ENCODE measurements at places on chromosomes 7 and 10.

DNA sequence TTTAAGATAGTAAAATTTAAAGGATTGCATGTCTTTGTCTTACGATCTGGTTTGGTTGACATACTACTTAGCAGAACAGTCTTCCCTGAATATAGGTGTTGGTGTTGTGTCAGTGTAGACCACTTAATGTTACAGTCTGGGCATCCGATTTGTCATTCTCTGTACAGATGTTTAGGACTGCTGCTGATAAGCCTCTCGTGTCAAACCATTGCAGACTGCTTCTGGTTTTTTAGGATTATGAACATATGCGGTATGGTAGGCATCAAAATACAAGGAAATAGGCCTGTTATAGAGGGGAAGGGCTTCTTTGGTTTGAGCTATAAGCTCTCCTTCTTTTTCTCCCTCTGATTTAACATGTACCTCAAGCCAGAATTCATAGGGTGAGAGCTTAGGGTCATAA, 7.4 kb downstream of the CYP3A43 start:
- DNase-seq = no peak

DNA sequence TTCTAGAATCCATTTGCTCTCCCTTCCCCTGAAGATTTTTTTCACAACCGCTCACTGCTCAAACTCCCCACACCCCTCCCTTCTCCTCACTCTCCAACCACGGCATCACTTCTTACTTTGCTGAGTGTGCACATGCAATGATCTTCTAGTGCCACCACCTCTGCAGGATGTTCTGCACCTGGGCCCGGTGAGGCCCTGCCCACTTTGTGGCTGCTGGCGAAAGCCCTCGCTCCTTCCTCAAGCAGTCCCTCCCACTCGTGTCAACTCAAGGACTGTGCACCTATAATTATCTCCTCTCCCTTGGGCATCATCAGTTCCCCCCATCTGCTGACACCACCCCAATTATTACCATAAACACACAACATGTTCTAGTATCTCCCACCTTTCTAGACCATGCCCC, 91.0 kb upstream of the LANCL2 start:
- DNase-seq = no peak

DNA sequence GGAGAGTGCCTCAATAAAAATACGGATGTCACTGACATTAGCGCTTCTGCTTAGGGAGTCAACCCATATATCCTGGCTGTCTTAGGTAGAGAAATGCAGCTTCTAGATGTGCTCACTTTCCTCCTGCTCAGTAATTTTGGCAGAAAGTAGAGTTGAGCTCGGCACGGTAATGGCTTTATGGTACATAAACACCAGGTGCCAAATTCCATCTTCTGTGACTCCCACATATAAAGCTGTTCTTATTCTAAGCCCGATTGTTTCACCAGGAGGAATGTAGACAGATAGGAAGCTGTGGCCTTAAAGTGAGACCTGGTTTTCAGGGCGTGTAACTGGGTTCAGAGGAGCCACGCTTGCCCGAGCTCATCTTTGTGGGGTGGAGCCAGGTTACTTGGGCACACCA, 143.7 kb downstream of the CREB5 start:
- no peak for DNase-seq

- DNase-seq = no peak
These were observed 206.6 kb downstream of the TNS3 start for GRCh38 chr7:47375121-47375938.

GRCh38 chr7:44819292-44819691, 22.8 kb downstream of the PPIA start:
- no peak for DNase-seq

DNA sequence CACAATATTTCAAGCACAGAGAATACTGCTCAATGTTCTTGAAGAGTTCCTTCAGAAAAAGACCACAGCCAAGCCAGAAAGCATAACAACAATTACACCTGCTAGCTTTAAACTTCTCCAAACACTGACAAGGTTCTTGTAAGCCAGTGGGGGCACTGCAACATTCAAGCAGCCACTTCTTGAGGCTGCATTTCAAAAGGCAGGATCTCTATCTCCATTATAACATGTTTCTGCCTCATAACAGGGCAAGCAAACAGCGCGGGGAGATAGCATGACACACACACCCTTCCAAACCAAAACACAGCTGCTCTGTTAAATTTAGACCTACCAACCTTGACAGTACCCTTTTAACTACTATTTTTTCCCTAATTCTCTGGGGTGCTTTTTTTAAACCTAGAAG, 30.8 kb downstream of the CHCHD3 start:
- no peak for DNase-seq

GRCh38 chr10:79243181-79244067, 103.8 kb upstream of the PPIF start:
- no peak for DNase-seq

DNA sequence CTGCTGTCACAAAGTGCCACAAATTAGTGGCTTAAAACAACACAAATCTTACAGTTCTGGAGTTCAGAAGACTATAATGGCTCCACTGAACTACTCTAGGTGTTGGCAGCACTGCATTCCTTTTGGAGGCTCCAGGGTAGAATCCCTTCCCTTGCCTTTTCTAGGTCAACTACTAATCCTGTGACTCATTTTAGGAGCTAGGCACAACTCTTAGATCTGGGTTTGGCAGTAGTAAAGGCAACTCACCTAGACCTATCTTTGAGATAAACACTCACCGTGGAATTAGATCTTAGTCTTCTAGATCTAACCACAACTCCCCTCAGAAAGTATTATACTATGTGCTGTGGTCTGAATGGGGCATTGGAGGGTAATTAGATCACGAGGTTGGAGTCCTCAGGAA, 60.4 kb downstream of the ANKIB1 start:
- DNase-seq = no peak

DNA sequence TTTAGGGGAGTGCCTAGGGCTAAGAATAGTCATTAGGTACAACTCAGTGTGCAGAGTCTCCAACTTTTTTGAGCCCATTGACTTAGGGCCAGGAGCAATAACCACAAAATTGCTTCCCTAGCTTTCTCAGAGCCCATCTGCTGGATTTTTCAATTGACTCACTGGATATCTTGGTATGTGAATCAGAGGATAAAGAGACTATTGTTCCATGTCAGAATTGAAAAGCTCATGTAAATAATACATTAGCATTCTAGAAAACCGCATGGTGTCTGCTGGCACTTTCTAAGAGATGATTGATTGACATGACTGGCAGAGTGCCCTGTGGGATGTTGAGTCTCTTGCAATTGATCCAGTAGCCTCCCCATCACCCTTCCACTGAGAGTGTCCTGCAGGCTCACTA, 246.2 kb downstream of the CCDC7 start:
- no peak for DNase-seq

DNA sequence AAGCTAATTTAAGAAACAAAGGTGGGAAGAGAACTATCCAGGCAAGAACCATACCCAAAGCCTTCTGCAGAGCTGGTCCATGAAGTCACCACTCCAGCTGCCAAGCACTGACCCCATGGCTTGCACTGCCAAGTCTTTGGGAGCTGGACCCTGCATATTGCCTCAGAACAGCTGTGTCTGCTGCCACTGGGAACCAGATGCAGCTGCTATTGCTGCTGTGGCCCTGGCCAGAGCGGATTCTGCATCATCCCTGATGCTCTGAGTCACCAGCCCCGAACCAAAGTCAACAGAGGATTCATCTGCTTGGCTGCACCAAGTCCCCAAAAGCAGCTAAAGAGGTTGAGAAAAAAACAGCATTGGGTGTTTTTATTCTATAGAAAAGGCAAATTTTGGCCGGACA, 39.2 kb upstream of the GSAP start:
- no peak for DNase-seq

- DNase-seq = no peak
These were observed 58.3 kb downstream of the IKZF1 start for GRCh38 chr7:50362712-50363282.

- DNase-seq = no peak
These were observed 253.0 kb upstream of the KLF6 start for GRCh38 chr10:4038000-4038399.

- no peak for DNase-seq
These were observed 2.1 kb upstream of the HOXA1 start for GRCh38 chr7:27097686-27098577.

DNA sequence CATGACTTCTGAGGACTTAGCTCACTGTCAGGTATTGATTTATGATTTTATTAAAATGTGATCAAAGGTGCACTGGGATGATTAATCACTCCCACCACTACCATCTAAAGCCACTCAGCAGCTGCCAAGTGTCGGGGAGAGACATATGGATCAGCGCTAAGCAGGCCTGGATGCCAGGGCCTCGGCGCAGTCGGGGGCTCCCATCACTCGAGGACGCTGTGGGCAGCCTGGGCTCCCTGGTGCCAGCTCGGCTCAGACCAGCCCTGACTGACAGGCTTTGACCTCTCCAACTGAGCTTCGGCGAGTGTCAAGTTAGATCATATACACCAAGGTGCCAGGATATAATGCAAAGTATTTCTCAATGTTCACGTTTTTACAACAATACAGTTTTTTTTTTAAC, 267.7 kb downstream of the ACTR3B start:
- no peak for DNase-seq

DNA sequence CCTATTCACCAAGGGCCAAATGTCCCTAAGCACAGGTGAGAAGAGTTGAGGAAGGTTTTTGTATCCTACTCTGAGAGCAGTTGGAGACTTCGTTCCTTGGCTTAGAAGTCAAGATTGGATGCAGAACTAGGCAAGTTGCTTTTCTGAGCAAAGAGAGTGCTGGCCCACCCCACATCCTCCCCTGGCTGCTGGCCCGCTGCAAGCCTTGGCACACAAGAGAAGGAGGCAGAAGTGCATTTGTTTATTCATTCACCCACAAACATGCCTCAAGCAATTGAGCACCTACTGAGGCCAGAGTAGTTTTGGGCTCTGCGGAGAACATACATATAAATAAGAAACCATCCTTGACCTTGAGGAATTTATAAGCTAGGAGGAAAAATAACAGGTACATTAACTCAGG, 318.9 kb downstream of the KCNMA1 start:
- no peak for DNase-seq

DNA sequence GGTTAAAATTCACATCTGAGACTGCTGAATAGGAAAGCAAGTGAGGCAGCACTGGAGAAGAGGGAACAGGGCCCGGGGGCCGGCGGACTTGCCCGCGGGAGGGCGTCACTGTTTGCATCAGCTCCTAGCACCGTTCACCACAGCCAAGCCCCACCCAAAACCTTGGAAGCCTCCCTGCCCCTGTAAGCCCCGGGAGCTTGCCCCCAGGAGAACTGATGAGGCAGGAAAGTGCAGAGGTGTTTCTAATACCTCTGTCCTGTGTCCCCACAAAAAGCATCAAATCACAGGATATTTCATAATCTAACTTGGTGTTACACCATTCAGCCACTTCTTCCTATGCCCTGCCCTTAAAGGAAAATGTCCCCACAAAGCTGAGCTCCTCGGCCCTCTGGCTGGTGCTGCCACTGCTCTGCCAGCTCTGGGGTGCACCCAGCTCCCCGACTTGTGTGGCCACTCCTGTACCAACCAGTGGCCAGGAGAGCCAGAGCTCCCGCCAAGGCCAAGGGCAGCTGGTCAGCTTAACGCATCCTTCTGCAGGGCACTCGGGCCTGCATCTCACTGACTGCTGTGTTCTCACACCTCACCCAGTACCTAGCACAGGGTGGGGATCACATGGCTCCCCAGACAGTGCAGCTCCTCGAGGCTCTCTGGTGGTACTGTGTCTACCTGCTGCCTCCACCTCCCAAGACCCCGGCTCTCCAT, 47.3 kb upstream of the CNPY1 start:
- DNase-seq = no peak

GRCh38 chr7:15215616-15216015, 313.1 kb upstream of the DGKB start:
- DNase-seq = no peak

- DNase-seq = no peak
These were observed at the start of gene NRG3 for GRCh38 chr10:81874875-81875466. NRG3 (plus strand) TSS chr10:81875194.

GRCh38 chr7:127873151-127873550, 158.1 kb downstream of the LRRC4 start:
- DNase-seq = no peak

- no peak for DNase-seq
These were observed 555 bp downstream of the PHF14 start for GRCh38 chr7:10973942-10974911.

- DNase-seq = no peak
These were observed 112.8 kb upstream of the STK17A start for GRCh38 chr7:43470110-43470509.

All from activated naive CD8-positive, alpha-beta T cell treated with anti-CD3 and anti-CD28 coated beads, Interleukin-2, amount 50 U/mL, for 16 hours (primary cell).